ENCODE measurements at places on chromosomes 3 and 15.

DNA sequence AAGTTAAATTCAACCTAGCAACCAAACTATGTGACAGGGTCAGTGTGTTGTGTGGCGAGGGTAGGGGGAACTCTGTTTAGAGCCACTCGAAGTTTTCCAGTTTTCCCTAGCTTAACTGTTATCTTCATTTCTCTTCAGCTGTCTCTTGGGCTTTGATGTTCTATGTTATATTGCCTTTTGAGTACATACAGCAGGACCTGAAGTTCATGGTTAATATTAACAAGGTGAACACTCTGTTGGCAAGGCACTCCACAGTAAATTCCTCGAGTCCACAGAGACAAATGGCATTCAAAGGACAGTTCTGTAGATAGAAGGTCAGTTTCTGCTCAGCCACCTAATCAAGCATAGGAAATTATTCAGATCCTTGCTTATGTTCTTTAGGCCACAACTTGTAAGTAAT lies 147.9 kb upstream of the DPH6 start:
- no peak for DNase-seq

DNA sequence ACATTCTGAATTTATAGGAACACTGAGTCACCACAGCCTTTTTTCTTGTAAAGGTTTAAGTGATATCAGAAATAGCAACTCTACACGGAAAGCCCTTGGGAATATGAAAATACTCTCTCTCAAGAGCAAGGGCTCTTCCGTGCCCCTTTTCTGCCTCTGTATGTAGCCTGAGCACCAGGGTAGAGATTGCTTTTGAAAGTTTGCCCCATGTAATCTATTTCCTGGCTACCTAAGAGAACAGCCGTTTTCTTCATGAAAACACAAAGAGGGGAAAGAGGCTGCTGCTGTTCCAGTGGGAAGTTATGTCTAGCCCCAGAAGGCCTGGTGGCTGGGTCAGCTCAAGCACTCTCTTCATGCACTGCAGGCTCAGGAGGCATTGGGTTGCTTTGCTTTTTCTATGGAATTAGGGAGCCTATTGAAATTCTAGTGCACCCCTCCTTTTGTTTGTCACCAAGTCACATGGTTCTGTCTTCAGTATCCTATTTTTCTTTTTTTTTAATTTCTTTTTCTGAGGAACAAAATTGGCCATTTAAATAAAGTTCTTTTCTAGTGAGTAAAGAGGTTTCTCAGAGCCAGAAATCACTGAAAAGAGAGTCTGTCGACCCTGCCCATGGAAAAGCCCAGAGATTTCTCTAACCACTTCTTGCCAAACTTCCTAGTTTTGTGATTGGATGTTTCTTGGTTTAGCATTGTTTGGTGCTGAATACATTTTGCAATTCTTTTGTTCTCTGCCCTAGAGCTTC lies 39.5 kb downstream of the TIGIT start:
- DNase-seq, result no peak

DNA sequence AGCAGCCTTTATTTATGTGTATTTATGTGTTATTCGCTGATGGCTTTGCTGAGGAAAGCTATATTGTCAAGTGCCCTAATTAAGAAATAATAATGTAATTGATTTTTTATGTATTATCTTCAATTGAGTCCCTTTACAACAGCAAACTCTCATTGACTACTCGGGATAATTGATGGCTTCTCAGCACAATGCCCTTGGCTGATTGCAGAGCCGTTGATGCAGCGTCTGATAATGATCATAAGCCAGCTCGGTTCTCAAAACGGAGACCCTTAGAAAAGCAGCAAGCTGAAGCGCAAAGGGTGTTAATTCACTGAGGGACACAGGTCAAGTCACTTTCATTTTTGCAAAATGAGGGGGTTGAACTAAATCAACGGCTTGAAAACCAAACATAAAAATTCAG lies 357.1 kb upstream of the KCNH8 start:
- no peak for DNase-seq

GRCh38 chr15:81294516-81294880 lies 29.4 kb downstream of the STARD5 start:
- DNase-seq, result no peak

GRCh38 chr3:169657351-169658124 lies 6.0 kb downstream of the MECOM start:
- no peak for DNase-seq

DNA sequence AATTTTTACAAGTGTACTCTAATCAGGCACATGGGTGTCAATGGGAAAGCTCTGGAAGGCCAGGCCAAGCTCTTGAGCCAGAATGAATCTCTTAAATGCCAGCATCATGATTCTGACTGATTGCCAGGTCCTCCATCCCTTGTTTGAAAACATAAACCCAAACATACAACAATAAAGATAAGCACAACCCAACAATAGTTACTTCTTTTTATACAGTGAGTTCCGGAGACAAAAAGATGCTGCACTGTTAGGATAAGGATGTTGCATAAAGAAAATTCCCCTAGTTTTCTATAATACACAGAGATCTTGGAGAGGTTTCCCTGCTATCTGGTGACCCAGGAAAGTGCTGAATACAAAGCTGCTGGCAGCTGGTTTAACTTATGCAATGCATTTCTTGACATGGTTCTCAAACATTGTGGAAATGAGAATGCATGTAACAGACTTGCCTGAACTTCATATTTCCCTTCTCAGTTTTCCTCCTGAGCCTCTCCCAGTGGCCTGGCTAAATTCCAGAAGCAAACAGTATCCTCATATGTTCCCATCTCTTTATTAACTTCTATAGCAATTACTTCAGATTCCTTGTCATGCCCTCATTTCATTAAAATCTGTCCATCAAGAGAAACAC lies 180.1 kb upstream of the PRICKLE2 start:
- no peak for DNase-seq

- no peak for DNase-seq
These were observed 32.4 kb downstream of the CCDC12 start for GRCh38 chr3:46944191-46944590.

- DNase-seq, result no peak
These were observed 1.7 kb downstream of the RASL12 start for GRCh38 chr15:65066001-65066634.

- no peak for DNase-seq
These were observed 58.5 kb downstream of the NEK10 start for GRCh38 chr3:27310688-27311087.

DNA sequence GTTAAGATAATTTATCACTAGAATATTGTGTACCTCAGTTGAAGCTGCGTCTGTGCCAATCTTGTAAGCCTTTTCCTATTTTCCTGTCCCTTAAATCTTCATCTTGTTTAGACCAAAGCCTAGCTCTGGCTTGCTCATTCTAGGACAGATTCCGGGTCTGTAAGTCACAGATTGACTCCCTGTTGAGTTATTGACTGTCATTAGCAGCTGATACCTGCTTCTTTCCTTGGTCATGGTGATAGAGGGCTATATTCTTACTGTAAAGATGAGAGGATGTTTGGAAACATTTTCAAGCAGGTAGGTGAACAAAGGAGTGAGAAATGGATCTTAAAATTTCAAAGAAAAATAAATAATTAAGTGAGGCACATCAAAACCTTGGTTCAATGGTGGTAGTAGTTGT lies 200.2 kb downstream of the KCNH8 start:
- no peak for DNase-seq

- no peak for DNase-seq
These were observed 227.1 kb upstream of the CGNL1 start for GRCh38 chr15:57149196-57149595.

DNA sequence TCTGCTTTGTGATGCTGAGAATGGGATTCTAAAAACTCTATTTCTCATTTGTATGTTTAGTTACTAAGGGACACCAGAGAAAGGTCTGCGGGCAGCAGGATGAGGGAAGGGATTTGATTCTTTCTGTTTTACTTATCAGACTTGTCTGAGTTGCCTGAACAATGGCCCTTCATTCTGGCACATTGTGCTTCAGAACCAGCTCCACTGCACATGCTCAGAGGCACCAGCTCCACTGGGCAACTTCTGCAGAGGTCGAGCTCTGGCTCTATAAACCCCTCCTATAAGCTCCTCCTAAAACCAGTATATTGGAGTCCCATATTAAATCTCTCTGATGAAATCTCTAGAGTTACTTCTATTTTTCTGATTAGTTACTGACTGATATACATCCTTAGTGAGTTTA lies 453.2 kb upstream of the CDIN1 start:
- no peak for DNase-seq

- DNase-seq, result no peak
These were observed 424.1 kb upstream of the RBMS3 start for GRCh38 chr3:28856796-28857195.

- no peak for DNase-seq
These were observed 351.7 kb downstream of the IGSF11 start for GRCh38 chr3:118682921-118683320.

GRCh38 chr3:175590745-175591144 lies 731.6 kb downstream of the NAALADL2 start:
- no peak for DNase-seq

DNA sequence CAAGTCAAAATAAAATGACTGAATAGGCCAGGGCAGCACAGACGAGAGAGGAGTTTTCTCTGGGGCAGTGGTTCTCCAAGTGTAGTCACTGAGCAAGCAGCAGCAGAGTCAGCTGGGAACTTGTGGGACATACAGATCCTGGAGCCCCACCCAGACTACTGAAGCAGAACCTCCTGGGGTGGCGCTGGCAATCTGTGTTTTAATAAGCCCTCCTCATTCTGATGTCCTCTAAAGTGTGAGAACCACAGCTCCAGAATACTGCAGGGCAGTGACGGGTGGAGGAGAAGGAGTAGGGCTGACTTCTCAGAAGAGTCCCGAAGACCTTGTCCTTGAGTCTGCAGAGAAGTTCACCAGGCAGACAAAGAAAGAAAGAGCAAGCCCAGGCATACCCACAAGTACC lies 251.3 kb upstream of the HES1 start:
- DNase-seq, result no peak

GRCh38 chr3:128823631-128824030 lies 55.8 kb upstream of the ACAD9 start:
- DNase-seq, result no peak

GRCh38 chr15:77654975-77655374 lies 22.3 kb upstream of the LINGO1 start:
- DNase-seq, result no peak

DNA sequence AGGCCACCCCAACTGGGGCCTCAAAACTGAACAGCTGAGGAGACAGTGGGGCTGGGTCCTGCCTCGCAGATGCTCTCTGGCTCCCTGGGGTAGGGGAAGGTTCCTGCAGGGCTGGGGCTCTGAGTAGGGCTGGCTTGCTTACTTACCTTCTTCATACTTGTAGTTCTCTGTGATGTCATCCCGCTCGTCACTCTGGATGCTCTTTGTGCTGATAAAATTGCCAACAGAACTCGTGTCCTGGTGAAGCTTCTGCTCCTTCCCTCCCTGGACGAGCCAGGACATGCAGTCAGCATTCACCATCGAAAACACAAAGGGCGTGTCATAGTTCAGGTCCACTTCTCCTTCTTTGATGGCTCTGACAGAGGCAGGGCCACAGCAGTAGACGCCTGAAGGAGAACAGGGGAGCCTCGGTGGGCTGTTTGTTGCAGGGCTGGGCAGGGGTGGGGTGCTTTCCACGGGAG lies 17.9 kb upstream of the EPB42 start:
- DNase-seq, result no peak

- no peak for DNase-seq
These were observed 243.2 kb downstream of the MBNL1 start for GRCh38 chr3:152511904-152512303.

DNA sequence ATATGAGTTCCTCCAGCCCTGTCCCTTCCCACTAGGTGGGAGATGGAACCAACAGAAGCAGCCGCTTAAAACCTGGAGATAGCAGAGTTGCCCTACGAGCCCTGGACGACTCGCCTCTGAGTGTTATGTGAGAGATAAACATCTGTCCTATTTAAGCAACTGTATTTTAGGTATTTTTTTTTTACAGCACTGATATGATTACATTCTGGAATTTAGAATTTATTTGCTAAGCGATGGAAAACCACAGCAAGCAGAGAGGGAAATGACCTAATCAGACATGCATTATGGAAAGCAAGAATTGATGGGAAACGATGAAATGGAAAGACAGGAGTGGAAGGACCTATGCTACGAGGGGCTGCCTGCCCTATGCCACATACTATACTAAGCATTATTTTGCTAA lies 379.0 kb upstream of the IL12A start:
- no peak for DNase-seq

All from activated CD4-positive, alpha-beta T cell treated with anti-CD3 and anti-CD28 coated beads, Interleukin-2, amount 50 U/mL, for 4 hours (primary cell).